ENCODE measurements at places on chromosomes 16 and 17.

GRCh38 chr17:6355196-6355595 is 79.7 kb downstream of the AIPL1 start:
- DNase-seq = no peak

GRCh38 chr16:88473666-88474534 is 20.8 kb downstream of the ZFPM1 start:
- no peak for DNase-seq

DNA sequence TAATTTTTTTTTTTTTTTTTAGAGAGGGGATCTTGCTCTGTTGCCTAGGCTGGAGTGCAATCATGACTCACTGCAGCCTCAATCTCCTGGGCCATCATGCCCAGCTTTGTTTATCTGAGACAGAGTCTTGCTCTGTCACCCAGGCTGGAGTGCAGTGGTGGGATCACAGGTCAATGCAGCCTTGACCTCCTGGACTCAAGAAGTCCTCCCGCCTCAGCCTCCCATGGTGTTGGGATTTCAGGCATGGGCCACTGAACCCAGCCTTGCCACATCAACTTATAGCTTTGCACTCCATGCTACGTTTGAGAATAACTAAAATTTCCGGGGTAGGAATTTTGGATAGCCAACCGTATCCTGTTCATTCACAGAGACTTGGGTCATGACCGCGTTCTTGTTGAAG is 30.6 kb downstream of the RNF213 start:
- no peak for DNase-seq

- no peak for DNase-seq
Measured at GRCh38 chr17:76727745-76728456, 1.3 kb downstream of the METTL23 start.

DNA sequence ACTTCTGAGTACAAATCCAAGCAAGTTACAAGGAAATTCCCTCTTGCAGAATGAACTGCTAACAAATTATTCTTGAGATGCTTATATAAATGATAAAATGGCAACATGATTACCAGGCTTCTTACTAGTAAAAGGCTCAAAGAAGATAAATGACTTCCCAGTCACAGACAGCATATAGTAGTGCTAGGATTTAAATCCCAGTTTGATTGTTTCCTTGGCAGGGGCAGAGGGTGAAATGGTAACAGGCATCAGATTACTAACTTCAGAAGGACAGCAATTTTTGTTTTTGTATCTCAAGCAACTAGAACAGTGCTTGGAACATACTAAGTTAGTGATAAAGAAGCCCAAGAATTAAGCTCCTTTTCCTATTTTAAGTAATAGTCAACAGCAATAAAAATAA is 102.8 kb downstream of the SSH2 start:
- DNase-seq = no peak

GRCh38 chr16:12515346-12515745 is 288.3 kb downstream of the CPPED1 start:
- DNase-seq = no peak

- no peak for DNase-seq
Measured at GRCh38 chr16:73210686-73211085, 162.8 kb upstream of the ZFHX3 start.

DNA sequence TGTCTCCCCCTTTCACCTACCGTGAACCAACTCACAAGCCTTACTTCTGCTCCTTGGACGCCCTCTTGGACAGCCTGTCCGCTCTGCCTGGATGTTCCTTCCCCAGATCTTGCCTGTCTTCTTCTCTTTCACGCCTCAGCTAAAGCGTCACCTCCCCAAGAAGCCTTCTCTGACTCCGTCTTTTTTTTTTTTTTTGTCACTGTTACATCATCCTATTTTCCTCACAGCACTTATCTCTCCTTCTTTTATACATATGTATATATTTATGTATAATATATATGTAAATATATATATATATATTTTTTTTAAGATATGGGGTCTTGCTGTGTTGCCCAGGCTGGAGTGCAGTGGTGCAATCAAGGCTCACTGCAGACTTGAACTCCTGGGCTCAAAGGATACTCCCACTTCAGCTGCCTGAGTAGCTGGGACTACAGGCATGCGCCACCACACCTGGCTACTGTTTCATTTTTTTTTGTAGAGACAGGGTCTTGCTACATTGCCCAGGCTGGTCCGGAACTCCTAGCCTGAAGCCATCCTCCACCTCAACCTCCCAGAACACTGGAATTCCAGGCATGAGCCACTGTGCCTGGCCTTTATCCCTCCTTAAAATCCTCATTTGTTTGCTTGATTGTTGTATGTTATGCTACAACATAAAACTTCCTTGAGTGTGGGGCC is 16.5 kb upstream of the AKTIP start:
- no peak for DNase-seq

GRCh38 chr17:55693254-55694216 is 29.1 kb downstream of the TMEM100 start:
- no peak for DNase-seq

GRCh38 chr17:10737168-10737622 is 7.4 kb upstream of the TMEM220 start:
- peak; percentile 50 for DNase-seq

- no peak for DNase-seq
Measured at GRCh38 chr17:77580531-77581270, 377.8 kb upstream of the TNRC6C start.

DNA sequence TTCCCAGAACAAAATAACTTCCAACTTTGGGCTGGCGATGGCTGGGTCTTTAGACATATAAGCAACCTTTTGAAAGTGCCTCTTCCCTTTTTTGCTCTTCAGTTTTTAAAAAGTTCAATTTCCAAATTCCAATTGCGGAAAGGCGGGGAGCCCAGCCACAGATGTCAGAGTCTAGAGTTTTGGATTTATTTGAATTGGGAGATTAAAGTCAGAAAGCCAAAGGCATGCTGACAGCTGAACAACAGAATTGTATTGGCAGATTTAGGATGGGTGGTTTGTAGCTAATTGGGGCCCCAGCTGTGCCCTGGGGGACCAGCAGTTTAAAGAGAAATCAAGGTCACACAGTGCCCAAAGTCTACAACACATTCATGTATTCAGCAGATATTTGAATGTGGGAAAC is 10.5 kb downstream of the YPEL2 start:
- DNase-seq = no peak

GRCh38 chr16:945271-946047 is 25.3 kb downstream of the LMF1 start:
- DNase-seq = no peak

DNA sequence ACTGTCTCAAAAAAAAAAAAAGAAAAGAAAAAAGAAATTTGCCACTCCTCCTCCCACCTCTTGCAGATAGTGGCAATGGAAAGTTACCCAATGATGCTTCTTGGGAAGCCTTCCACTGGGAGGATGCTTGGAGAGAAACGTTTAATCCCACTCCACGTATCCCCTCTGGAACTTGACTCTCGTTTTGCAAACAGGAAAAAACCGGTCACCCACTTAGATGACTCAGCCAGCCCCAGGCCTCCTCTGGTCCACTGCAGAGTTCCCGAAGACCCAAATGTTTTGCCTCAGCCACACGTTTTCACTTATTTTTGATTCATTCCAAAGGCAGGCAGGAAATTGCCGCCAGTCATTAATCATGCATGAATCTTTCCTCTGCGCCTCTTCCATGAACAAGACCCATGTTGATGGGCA is 9.3 kb upstream of the TNFRSF17 start:
- DNase-seq = no peak

DNA sequence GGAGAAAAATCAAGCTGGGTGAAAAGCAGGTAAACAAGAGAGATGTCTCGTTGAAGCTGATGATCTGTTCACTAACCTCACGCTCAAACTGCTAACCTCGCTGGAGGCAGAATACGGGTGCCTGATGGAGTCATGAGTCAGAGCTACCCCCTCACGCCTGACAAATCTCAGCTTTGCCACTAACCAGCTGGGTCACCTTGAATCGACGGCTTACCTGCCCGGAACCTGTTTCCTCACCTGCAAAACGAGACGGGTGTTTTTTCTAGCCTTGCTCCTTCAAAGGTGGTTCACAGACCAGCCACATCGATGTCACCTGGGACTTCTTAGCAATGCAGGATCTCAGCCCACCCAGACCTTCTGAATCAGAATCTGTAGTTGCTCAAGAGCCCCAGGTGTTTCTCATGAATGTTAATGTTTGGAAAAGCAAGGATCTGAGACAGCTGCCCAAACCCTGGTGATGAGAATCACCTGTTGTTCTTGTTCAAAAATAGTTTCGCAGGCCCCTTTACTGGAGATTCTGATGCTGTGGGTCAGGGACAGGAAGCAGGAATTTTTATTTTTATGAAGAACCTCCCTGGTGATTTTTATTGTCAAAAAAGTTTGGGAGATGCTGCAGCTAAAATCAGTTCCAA is 56.9 kb downstream of the MARCHF10 start:
- no peak for DNase-seq

DNA sequence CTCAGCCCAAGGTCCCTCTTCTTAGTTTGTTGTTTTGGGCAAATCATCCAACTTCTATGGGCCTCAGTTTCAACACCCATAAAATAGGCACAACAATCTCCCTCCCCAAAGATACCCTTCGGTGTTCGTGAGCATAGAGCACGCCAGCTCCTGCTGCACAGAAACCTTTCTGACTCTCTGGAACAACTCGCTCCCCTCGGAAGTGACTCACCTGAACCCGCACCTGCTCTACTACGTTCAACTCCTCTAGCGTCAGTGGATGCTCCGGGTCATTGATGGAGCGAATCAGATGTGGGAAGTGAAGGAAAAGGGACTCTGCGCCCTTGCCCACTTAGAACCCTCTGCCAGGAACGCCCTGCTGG is 445 bp downstream of the CIAO2B start:
- DNase-seq = no peak

DNA sequence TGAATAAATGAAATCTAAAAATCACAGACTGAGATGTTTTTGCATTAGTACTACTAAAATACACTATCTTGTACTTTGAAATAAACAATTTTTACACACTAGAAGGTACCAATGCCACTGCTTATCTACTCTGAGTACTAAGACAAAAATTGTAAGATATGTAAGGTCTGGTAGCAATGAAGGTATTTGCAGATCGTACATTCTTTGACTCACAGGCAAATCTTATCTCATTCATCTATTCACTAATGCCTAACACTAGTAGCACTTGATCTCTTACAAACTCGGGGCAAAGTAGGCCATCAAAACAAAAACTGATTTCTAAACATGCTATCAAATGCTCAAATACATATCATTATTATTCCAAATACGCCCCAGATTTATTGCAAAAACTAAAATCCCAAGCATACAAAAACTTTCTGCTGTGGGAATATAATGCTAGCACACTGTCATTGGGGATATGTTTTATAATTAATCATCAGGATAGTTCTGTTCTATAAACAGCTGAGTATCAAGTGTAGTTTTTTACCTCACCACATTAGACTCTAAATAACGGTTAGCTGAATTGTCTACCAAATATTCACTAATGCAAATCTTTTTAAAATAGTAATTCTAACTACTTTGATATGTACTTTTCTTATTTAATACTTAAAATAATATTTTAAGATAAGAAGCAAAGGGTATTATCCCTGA is 68.0 kb downstream of the MED13 start:
- DNase-seq = no peak

- DNase-seq = no peak
Measured at GRCh38 chr16:75482434-75483205, 12.6 kb downstream of the CHST6 start.

- no peak for DNase-seq
Measured at GRCh38 chr16:72654535-72654934, 393.4 kb downstream of the ZFHX3 start.

DNA sequence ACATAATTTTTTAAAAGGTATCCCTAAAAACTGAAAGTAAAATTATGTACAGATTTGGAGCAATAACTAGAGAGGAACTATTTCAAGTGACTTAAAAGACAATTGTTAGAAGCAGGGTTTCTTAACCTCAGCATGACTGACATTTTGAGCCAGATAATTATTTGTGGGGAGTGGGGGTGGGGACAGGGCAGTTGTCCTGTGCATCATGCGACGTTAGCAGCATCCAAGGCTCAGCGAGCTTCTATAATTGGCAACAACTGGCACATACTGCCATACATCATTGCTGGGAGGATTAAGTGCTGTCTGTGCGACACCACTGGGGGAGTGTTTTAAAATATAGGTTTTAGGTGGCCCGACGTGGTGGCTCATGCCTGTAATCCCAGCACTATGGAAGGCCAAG is 27.1 kb downstream of the GABARAPL2 start:
- no peak for DNase-seq

All from hypothalamus (tissue), 51 donors.